ENCODE measurements at places on chromosomes 2 and 18. TPM values are rescaled to one million over a fixed set of nuclear protein-coding genes. Genes with fewer than 3 reads are reported as not detected.

DNA sequence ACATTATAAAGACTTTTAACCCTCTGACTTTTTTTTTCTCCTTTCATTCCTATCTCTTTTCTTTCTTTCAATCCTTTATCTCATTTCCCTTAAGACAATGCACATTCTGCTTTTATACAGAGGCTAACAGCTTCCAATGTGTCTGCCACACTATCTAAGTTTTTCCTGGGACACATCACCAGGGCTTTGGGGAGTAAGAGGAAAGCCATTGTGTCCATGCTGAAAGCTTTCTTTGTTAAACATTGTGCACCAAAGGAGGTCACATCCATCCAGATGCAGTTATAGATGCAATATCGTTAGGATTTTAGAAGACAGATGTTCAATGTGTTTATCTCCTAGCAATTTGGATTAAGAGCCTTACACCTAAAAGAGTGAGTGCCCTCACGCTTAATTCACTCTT, 534.1 kb downstream of the CNTNAP5 start:
- no peak for DNase-seq

DNA sequence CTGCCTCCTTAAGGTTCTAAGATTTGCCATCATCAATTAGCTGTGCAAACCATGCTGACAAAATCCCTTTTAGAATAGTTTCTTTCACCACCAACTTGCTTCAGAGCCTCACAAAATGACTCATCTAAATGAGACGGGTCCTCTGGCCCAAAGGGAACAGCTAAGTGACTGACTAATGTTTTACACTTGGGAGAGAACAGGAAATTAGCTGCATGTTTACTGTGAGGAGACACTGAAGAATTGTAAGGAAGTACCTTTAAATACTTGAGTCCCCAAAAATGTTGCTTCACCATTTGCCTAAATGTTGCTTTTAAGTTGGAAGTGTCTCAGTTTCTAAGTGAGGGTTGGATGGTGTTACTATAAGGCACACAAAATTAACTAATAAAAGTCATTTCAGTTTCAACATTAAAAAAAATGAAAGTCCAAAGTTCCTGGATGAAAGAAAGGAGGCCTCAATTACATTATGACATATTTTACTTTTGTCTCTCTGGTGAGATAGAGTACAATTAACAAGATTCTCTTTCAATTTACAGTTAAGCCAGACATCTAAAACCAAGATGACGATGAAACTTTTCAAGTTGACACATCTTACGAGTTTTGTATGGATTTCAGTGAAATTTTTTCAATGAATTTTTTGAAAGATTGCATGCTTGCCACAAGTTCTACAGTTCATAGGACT, 229.1 kb upstream of the FN1 start:
- DNase-seq: peak; percentile 91

GRCh38 chr2:45459860-45460259, 151.2 kb downstream of the SRBD1 start:
- DNase-seq: no peak

- DNase-seq: no peak
These were observed 37.6 kb downstream of the NXPH2 start for GRCh38 chr2:138742441-138743057.

GRCh38 chr2:85579266-85579935, 2.0 kb downstream of the VAMP8 start:
- DNase-seq: no peak

DNA sequence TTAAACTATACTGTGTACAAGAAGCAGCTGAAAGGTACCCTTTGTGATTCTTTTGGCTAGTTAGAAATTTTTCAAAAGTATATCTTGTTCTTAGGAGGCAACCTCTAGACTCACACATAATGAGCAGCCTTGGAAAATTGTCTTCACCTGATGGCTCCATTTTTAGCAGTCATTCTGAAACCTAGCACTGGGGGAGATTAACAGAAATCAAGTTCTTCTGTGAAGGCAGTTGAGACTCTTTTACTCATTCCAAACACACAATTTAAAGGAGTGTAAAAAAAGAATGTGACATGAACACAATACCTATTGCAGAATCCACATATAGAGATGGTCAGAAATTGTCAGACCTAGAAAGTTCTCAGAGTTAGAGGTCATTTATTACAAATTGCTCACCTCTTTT, 197.7 kb downstream of the UBE2E3 start:
- DNase-seq: no peak

GRCh38 chr2:9761577-9761976, 81.7 kb upstream of the TAF1B start:
- no peak for DNase-seq

DNA sequence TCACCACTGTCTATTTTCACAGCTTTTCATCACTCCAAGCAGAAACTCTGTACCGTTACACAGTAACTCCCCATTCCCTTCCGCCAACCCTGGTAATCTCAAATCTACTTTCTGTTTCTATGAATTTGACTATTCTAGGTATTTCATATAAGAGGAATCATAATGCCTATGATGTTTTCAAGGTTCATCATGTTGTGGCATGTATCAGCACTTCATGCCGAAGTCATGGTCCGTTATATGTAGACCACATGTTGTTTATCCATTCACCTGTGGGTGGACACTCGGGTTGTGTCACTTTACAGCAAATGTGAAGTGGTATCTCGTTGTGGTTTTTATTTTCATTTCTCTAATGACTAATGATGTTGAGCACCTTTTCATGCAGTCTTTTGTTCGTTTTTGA, 21.6 kb downstream of the CPSF3 start:
- no peak for DNase-seq

- no peak for DNase-seq
These were observed 7.5 kb upstream of the YPEL5 start for GRCh38 chr2:30139131-30139870.

- no peak for DNase-seq
These were observed 21.7 kb upstream of the ZCCHC2 start for GRCh38 chr18:62500966-62501591.

DNA sequence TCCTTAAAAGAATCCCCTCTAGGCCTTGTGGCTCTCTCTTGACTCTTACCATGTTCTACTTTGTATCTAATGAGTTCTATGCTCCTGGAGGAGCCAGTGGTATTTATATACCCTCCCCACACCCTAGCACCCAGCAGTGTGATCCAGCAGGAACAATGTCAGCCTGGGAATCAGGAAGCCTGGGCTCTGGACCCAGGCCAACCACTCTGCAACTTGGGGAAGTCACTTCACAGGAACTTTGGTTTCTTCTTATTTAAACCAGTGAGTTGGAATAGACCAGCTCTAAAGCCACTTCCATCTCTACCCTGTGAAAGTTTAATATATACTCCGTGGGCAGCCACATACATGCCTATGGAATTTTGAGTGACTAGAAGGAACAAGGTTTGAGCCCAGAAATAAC, 11.6 kb upstream of the SPTBN1 start:
- no peak for DNase-seq

DNA sequence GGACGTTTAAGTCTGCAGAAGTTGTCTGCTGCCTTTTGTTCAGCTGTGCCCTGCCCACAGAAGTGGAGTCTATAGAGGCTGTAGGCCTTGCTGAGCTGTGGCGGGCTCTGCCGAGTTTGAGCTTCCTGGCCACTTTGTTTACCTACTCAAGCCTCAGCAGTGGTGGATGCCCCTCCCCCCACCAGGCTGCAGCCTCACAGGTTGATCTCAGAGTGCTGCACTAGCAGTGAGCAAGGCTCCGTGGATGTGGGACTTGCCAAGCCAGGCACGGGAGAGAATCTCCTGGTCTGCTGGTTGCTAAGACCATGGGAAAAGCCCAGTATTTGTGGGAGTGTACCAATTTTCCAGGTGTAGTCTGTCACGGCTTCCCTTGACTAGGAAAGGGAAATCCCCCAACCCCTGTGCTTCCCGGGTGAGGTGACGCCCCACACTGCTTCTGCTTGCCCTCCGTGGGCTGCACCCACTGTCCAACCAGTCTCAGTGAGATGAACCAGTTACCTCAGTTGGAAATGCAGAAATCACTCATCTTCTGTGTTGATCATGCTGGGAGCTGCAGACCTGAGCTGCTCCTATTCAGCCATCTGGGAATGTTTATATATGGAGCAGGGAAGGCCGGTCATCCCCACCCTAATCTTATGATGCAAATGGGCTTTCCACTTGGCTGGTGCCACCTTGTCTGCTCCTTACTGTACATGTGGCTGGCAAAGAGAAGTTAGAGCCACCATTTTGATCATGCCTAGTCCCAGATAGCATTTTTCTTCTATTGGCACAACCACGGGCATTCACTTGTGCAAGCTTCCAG, 156.9 kb upstream of the ITGA6 start:
- DNase-seq: no peak

GRCh38 chr2:240269886-240270285, 129.4 kb upstream of the OTOS start:
- no peak for DNase-seq

DNA sequence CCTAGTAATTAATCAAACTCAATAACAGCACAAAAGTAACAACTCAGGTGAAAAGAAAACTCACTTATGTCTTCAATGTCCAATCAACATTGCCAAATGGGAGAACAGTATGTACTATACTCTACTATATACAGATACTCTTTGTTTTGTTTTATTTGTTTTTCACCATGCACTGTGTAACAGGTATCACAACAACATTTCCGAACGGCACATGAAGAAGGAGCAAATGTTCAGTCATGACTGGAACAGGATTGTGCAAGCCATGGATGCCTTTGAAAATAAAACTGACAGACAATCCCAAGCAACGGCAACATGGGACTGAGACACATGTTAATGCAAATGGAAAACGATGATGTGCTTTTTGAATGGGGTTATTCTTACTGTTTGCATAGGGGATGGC, 334.9 kb upstream of the THUMPD2 start:
- no peak for DNase-seq

DNA sequence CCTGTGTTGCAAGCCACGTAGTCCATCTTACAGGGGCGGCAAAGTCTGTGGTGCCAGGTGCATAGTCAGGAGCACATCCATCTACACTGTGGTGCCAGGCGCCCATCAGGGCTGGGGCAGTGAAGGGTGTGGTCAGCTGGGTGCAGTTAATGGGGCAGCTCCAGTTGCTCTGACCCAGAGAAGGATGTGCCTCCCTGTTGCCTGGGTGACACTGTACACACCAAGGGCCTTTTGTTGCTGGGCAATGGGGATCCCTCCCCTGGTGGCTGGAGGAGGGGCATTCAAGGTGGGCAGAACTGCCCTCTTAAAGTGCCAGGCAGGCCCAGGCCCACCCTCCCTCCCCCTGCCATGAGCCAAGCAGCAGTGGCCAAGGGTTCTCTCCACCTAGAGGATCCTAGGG, 28.3 kb upstream of the IMP4 start:
- no peak for DNase-seq

- peak; percentile 41 for DNase-seq
These were observed 9.3 kb upstream of the KCNS3 start for GRCh38 chr2:17869128-17869527.

GRCh38 chr2:213923543-213923942, 487.3 kb upstream of the VWC2L start:
- DNase-seq: no peak

GRCh38 chr18:12008842-12009580, 27.7 kb downstream of the IMPA2 start:
- no peak for DNase-seq

GRCh38 chr2:212794471-212794870, 255.9 kb upstream of the ERBB4 start:
- no peak for DNase-seq

GRCh38 chr2:149692961-149693396, 105.4 kb upstream of the MMADHC start:
- DNase-seq: no peak

DNA sequence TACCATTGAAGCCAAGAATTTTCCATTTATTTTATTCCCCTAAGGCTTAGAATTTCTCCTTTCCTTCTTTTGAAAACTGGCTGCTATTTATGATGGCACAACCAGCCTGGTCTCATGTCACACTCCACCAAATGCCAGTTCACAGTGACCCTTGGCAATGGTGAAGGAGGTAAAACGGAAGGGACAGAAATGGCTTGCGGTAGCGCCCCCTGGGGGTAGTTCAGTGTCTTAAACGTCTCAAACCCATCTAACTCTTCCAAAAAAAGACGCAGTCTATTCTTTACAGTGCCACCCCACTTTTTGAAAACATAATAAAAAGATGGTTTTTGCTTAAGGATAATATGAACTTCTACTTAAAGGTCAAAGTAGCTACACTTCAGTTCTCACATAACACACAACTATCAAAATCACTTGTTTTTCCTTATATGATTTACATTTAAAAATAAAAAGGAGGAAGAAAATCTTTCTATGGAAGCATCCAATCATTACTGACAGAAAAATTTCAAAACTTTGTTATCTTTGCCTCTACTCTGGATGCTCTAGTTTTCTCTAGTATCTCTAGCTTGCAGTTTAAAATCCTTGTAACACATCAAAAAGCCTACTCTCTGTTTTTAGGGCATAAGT, 28.0 kb downstream of the PNO1 start:
- peak; percentile 50 for DNase-seq

GRCh38 chr18:41128126-41128525, 826.9 kb upstream of the PIK3C3 start:
- no peak for DNase-seq

GRCh38 chr2:30796699-30797098, 10.5 kb downstream of the CAPN13 start:
- no peak for DNase-seq

The KIF1A gene
- 16.2 TPM for total RNA-seq

The TUBA3E gene
- total RNA-seq: 1.0 TPM

The RNU2-63P gene
- total RNA-seq: not detected

The LYPD1 gene
- 153 TPM for total RNA-seq

The AQP12B gene
- total RNA-seq: not detected

The FER1L5 gene
- total RNA-seq: not detected

The NAT8 gene
- not detected for total RNA-seq

The TMEFF2 gene
- total RNA-seq: 0.12 TPM

The KIAA2012 gene
- total RNA-seq: not detected

The RPS27A gene
- total RNA-seq: 2,172 TPM

The VWC2L gene
- total RNA-seq: not detected

The CCL20 gene
- total RNA-seq: 3.8 TPM
